NCI-H524 treated with DMSO at 0.1 percent for 48 hours (cell line): ENCODE measurements at places on chromosomes 12 and 14.

DNA sequence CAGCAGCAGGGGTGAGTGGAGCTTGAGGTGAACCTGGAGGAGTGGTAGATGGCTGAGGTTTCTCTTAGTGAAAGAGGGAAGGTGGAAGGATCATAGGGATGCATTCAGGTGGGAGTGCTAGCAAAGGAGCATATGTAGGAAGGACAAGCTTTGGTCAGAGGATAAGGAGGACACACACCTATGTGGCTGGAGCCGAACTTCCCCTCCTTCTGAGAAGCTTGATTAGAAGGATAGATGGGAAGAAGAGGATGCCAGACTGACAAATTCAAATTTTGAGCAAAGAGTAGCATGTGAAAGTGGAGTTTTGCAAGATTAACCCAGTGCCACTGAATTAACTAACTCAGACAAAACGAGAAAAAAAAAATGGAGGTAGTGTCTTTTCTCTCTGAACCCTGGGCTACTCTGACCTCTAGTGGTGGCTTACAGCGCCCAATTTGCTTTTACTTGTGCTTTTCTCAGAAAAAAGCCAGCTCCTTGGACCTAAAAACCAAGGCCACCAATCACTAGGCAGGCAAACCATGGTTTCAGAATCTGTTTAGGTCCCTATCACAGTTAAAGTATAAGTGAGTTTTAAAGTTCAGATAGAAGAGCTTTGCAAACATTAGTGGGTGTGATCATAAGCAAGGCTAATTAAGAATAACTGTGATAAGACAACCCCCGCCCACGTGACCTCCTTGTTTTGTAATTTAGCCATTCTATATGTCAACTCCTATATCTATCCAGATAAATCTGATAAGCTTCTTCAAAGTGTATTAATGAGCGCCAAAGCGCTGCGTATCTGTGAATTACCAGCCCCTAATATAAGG, 15.5 kb downstream of the EMP1 start:
- DNase-seq: peak; percentile 29

- no peak for DNase-seq
Observed at GRCh38 chr12:41684997-41685396, 459.7 kb downstream of the GXYLT1 start.

DNA sequence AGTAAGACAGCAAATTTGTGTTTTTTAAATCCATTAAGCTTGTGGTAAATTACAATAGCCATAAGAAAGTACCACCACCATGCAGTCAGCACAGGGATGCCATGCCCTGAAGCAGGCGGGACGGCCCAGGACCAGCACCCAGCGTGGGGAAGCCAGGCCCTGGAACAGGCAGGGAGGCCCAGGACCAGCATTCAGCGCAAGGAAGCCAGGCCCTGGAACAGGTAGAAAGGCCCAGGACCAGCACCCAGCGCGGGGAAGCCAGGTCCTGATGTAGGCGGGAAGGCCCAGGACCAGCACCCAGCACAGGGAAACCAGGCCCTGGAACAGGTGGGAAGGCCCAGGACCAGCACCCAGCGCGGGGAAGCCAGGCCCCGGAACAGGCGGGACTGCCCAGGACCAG, 13.2 kb downstream of the CHFR start:
- DNase-seq: no peak

DNA sequence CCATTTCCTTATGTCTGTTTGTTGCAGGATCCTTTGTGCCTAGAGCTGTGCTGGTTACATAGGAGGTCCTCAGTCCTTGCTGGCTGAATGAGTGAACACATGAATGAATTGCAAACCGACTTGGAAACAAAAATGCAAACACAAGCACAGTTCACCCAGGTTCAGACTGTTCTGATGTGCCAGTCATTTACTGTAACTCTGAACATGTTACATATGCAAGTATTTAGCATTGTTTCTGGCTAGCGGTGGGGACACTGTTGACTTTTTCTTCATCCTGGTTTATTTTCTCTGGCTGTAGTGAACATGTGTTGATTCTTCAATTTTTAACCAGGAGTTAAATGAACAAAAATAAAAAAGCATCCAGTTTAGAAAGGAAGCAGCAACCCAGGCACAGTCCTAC, 33.4 kb downstream of the TSPAN9 start:
- no peak for DNase-seq

DNA sequence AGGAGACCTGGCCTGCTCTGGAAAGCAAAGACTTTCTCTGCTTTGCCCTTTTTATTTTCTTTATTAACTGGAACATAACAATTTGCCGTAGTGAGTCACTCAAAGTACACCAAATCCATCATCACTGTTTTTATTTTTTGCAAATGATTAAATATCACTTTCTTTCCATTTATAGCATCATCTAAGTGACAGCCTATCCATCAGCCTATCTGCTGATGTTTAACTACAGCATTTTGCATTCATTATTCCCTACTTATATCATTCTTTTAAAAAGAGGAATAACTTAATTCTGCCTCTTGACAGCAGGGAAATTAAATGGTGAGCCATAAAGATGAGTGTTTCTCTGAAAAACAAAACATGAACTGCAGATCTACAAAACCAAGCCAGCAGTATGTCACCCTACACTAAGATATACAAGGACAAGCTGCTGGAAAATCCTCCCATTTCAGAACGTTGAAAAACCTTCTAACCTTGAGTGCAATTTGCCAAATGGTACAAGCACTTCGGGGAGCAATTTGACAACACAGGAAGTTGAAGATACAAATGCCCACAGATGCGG, 821.3 kb upstream of the TMEM132C start:
- no peak for DNase-seq

DNA sequence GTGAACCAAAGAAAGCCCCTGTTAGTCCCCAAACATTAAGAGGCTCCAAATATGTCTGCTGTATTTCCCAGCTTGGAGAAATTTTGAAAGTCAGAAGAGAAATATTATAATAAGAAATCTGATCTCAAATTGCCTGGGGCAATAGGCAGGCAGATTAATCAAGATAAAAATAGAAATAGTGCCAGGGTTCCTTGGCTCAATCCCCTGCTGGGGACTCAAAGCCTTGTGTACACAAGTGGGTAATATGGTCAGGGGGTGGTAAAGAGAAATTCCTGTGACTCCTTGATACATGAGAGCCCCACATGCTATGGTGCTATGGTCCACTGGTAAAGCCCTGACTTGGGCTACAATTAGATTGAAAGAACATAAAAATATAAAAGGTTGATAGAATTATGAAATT, 41.3 kb upstream of the ARID2 start:
- DNase-seq: no peak

DNA sequence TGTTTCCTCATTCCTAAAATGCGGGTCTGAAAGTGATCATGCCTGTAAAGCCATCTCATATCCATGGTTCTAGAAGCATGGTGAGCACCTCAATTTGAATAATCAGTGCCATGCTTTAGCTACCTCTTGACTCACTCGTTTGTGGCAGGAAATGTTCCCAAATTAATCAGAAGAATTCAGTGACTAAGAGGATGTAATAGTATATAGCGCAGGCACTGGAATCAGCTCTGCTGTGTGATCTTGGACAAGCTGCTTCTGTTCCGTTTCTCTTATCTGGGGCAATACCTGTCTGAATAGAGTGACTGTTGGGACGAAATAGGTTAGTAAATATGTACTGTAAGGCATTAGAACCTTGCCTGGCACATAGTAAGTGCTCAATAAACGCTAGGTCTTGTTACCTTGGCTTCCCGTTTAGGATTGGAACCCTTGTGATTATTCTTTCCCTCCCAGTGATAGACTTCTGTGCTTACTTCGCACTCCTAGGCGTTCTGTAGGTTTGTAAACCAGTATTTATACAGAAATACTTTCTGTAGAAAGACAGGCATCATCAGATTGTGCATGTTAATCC, 820 bp upstream of the SMAGP start:
- no peak for DNase-seq
